Frontal cortex (tissue), 4 donors: ENCODE measurements at places on chromosomes 2 and 18.
A peak's percentile ranks its signal among the peaks of the same experiment; 100 is the strongest.

- no peak for DNase-seq
These were observed 111.5 kb downstream of the MGAT5 start for GRCh38 chr2:134365356-134365755.

DNA sequence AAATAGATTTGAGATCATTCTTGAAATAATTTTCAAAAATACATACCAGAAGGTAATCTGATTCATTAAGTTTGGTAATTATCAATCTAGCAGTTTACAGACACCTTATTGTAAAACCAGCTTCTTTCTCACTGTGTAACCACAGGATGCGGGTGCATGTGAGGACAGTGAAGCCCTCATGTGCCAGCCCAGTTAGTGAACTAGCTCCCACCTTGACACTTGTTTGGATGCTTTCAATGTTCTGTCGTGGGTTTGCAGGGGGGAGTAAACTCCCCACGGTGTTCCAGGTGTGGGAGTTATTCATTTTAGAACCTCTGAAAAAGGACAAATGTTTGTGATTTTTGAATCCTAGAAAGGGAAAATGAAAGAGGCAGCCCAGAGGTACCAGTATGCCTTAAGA is 59.0 kb downstream of the WDSUB1 start:
- DNase-seq: no peak

- no peak for DNase-seq
These were observed 268.7 kb upstream of the ATP5MC3 start for GRCh38 chr2:175450029-175450760.

DNA sequence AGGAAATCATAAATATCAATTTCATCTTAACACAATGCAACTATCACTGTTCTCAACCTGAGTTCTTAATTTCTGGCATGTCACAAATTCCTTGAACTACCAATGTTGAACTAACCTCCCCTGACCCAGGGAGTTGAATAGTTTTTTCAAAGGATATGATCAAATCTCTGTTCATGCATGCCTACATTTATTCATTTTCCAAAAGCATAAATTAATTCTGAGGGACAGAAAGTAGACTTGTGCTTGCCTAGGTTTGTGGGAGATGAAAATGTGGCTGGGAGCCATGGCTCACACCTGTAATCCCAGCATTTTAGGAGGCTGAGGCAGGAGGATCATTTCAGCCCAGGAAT is 175.7 kb downstream of the TGIF1 start:
- no peak for DNase-seq

DNA sequence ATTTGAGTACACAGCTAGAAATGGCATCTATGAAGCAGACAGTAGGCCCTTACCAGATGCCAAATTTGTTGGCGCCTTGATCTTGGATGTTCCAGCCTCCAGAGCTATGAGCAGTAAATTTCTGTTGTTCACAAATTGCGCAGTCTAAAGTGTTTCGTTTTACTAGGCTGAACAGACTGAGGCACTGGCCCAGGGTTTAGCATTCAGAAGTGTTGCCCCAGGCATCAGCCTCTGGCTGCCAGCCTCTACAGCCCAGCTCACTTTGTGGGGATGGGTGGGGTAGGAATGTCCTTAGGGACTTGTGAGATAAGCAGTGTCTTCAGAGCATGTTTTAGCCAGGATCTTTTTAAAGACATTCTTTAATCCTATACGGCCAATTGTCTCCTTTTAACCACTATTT is 51.5 kb upstream of the MGAT5 start:
- no peak for DNase-seq

DNA sequence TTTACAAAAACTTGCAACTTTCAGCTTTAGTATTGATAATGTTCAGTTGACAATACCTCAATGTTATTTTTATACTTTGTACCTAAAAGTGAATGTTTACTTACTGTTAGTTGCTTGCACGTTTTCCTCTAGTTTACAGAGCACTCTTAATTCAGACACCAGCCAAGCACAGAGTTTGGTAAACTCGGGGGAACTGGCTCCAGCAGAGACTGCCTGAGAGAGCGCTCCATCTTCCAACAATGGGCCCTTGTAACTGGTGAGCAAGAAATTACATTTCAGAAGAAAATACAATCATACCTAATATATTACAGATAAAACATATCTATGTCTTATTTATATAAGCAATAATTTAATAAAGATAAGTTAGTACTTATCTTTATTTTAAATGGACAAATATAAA is 3.7 kb downstream of the FAM98A start:
- no peak for DNase-seq

- DNase-seq: no peak
These were observed 30.2 kb upstream of the DOCK10 start for GRCh38 chr2:225072444-225072843.

DNA sequence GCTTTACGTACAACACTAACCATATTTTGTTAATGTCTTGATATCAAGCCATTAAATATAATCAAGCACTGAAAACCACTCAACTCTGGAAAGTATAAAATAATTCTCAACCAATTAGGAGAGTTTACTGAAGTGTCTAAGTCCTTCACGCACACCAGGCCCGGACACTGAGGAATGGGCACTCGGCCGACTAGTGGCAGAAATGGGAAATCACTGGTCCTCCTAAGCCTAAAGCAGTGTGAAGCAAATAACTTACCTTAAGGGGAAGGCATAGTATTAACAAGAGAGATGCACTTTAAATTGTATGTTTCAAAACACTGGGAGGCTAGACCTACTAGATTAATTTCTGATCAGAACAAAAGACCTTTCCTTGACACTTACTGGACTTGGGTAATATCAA is 45.7 kb downstream of the FAM210A start:
- DNase-seq: no peak

DNA sequence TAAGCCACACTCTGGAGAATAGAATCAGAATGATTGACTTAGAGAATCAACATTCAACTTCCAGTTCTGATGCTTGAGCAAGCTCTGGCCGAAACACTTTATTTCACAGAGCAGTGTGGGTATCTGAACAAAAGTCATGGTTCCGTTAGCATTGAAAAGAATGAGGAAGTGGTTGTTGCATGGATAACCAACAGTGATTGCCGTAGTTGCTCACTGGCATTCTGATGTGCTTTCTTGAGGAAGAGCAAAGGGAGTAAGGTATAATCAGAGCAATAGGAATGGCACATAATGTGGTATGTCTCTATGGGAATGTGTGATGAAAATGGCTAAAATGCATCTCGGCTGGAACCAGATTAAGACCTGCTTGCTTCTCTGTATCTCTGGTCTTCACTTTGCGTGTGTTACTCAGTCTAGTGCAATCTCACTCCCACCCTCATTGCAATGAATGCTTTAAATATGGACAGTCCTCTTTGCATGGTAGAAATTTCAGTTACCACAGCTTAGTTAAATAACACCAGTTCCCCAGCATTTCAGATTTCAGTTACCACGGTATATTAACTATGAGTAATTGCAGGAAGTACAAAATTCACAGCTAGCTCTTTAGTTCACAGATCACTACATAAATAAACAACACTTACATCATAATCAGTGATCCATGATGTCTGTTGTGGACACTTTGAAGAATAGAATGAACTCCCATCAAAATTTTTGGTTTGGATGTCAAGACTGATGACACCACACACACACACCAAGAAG is 7.8 kb upstream of the RAB12 start:
- no peak for DNase-seq

- no peak for DNase-seq
These were observed 65.7 kb upstream of the RBM44 start for GRCh38 chr2:237732790-237733381.

DNA sequence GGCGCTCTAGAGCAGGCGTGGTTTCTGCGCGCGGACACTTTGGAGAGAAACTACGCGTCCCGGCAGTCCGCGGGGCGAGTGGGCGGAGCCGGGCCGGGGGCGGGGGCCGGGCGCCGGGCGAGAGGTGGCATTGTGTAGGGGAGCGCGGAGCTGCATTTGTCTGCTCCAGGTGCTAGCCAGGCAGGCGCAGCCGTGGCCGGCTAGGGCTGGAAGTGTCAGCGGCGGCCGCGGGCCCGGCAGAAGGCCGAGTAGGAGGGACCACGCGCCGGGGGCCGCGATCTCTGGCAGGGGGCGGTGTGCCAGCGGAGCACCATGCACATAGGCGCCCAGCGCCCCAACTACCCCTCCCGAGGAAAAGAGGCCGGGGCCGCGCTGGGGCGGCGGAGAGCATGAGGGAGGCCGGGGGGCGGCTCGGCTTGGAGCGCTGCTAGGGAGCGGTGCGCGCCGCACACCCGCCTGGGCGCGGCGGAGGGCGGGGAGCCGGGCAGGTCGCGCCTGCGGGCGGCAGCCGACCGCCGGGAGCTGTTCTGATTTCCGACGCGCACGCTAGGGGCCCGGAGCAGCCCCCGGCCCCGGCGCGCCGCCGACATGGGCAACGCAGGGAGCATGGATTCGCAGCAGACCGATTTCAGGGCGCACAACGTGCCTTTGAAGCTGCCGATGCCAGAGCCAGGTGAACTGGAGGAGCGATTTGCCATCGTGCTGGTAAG is at the start of gene FMNL2:
Gene FMNL2 (plus strand): TSS at position 159 of the 710 bp plus-strand sequence.
- DNase-seq: peak; percentile 90

DNA sequence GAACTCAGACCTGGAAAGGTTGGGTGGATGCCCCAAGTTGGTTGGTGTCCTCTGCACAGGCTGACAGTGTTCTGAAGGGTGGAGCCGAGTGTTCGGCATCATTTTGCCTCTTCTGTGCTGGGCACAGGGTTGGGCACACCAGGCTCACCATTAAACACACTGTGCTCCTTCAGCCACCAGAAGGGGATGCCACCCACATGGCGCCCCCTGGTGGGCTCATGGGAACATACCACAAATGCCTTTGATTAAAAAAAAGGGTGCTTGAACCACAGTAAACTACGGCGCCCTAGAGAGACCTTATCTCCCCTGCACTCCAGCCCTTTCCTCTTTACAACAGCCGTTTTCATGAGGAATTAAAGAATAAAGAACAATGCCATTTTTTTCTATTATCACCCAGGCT is 89.4 kb downstream of the CELF4 start:
- DNase-seq: no peak

DNA sequence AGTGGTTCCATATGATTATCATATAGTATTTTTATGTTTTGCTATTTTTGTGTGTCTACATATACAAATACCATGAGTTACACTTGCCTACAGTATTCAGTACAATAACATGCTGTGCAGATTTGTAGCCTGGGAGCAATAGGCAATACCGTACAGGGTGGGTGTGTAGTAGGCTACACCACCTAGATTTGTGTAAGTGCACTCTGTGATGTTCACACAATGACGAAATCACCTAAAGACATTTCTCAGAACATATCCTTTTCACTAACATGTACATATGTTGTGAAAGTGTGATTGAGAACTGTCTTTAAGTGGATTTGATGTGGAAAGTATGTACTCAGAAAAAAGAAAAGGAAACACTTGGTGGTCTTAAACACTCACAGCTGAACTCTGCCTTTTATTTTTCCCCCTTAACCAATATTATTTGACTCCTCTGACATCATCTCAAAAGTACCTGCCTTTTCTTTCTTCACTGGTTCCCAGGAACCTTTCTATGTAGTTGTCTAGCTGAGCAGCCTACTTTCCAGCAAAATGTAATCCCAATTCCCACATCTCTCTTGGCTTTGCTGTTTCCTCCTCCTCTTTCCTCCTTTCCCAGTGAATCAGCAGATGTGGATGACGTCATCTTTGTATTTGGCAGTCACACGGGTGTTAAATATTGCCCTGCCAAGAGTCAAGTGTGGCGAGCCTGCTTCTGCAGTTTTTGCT is 47.7 kb downstream of the OSBPL6 start:
- peak; percentile 28 for DNase-seq

DNA sequence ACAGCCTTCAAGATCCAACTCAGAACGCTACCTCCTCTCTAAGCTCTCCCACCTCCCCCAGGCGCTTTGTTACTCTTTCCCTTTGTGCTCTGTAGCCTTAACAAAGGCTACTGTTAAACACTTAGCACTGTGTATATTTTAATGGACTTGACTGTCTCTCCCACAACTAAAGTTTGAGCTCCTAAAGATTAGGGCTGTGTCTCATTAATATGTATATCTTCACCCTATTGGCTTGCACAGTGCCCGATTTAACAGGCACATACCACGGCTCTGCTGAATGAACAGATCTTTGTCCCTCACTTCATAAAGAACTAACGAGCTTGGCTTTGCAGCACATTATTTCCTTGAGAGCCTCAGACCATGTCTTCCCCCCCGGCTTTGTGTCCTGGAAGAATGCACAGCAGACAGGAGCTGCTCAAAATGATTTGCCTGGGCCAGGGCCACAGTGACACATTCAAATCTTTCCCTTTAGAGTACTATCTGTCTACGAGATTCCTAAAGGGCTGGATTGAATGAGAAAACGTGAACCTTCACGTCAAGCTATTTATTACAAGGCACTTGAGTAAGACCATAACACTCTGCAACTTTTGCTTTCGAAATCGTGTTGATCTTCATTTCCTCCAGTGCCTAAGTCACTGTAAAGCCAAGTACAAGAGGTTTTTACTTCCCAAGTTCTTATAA is 22.1 kb downstream of the ABHD3 start:
- no peak for DNase-seq

DNA sequence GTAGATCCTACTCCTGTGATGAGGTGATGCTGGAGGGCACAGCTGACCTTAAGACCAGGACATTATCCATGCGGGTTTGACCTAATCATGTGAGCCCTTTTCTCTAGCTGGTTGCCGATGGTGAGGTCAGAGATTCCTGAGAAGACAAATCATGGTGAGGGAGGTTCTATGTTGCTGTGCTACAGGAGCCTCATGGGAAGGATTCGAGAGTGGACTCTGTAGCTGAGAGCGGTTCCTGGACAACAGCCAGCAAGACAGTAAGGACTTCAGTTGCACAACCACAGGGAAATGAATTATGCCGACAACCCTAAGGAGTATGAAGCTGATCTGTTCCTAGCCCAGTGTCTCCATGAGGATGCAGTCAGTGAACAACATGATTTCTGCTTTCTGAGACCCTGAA is 80.4 kb downstream of the EPB41L3 start:
- no peak for DNase-seq

DNA sequence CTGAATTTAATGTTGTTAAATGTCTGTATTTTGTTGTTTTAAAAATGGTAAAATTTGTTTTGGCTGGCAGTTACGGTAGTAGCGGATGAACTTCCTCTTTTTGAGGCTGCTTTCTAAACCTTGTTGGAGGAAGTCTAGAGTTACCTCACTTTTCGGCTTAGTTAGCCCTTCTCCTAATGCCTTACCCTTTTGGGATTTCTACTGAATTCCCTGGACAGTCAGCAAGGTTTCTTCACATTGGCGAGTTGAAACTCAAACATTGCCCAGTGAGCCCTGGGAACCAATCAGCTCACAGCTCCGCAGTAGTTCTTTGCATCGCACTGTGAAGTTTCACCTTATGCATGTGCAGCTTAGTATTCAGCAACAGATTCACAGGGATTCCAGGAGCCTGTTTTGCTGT is 55.2 kb downstream of the TMEM247 start:
- DNase-seq: no peak

- DNase-seq: no peak
These were observed 99.8 kb upstream of the VWC2L start for GRCh38 chr2:214311031-214311533.
